Activated CD4-positive, alpha-beta T cell treated with anti-CD3 and anti-CD28 coated beads, Interleukin-2, amount 10 ng/mL, durations not matched to agents 7 days and 5 days (primary cell): ENCODE measurements at places on chromosomes 4 and X. TPM values are rescaled to one million over a fixed set of nuclear protein-coding genes. Genes with fewer than 3 reads are reported as not detected.

- H3K27ac ChIP-seq = no peak overlapping the region
- H3K36me3 ChIP-seq = no peaks in the 10 kb centered on the region
- no peak overlapping the region for H3K4me3 ChIP-seq
- no peak for DNase-seq
Observed at GRCh38 chr4:23962462-23962861, 72.6 kb upstream of the PPARGC1A start.

The MUC7 gene
- total RNA-seq = not detected

The IRAK1 gene
- total RNA-seq = 112 TPM

The TSPAN6 gene
- not detected for total RNA-seq

The FAM236B gene
- total RNA-seq = not detected

DNA sequence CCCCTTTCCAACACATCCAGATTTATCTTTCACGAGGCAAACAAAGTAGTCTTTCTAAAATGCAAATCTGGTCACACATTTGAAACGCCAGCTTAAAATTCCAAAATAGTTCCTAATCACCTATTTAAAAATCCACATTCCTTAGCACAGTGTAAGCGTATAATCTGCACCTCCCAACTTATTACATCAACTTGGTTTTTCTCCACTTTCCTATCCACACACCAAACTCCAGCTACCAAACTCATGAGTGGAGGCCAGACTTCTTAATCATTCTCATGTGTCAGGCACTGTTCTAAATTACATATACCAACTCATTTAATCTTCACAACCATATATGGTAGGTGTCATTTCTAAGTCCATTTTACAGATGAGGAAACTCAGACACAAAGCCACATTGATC is 33.8 kb downstream of the ENOX2 start:
- DNase-seq = no peak
- H3K36me3 ChIP-seq = peaks cover 2% of the 10 kb centered on the region
- H3K4me3 ChIP-seq = no peak overlapping the region
- H3K27ac ChIP-seq = no peak overlapping the region
- H3K4me1 ChIP-seq = peaks cover 2% of the 10 kb centered on the region

The SHROOM3 gene
- total RNA-seq = not detected

- H3K4me3 ChIP-seq = no peak overlapping the region
- no peak overlapping the region for H3K27ac ChIP-seq
- peaks cover 25% of the 10 kb centered on the region for H3K27me3 ChIP-seq
- DNase-seq = peak; percentile 65
- H3K4me1 ChIP-seq = peaks cover 21% of the 10 kb centered on the region
Observed at GRCh38 chrX:153875391-153876111, 10.4 kb downstream of the L1CAM start.

GRCh38 chrX:12443534-12444098 is 305.3 kb downstream of the FRMPD4 start:
- H3K36me3 ChIP-seq = no peaks in the 10 kb centered on the region
- no peak overlapping the region for H3K4me3 ChIP-seq
- DNase-seq = no peak
- no peak overlapping the region for H3K27ac ChIP-seq
- no peaks in the 10 kb centered on the region for H3K27me3 ChIP-seq

DNA sequence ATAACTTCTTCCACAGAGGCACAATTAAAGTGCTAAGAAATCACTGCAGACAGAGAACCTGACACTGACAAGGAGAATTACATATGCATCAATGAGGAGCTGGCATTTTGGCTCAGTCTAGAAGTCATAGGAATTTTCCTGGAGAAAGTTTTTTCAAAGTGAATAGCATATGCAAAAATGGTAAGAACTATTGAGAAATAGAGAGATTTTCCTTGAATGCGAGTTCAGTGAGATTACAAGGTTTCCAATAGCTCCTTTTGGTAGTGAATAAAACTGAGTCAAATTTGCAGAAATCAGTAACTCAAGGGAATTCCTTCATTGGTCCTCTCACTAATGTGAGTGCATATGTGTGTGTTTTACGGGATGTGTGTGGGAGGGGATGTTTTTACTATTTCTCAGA is 557.5 kb downstream of the PPARGC1A start:
- no peak overlapping the region for H3K4me3 ChIP-seq
- DNase-seq = no peak
- no peaks in the 10 kb centered on the region for H3K36me3 ChIP-seq
- no peak overlapping the region for H3K27ac ChIP-seq
- peaks cover 25% of the 10 kb centered on the region for H3K4me1 ChIP-seq

DNA sequence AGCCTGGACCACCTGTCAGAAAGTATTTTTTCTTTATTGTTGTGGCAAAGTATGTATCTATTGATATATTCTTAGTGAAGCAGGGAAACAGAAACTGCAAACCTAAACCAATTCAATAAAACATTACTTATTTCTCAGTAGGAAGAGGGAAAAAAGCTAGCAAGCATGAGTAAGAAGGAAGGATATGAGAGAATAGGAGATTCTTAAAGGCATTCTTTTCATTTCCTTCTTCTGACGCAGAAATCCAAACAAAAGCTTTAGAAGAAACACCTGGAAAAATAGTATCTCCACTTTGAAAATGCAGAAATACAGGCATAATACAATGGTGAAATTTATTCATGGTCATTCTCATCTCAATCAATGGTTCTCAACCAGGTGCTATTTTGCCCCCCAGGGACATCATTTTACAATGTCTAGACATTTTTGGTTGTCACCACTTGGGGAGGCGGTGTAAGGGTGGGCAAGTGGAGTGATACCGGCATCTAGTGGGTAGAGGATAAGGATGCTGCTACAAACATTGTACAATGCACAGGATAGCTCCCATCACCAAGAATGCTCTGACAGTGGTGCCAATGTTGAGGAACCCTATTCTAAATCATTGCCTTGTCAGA is 21.7 kb upstream of the ATXN3L start:
- H3K27ac ChIP-seq = no peak overlapping the region
- no peak overlapping the region for H3K4me3 ChIP-seq
- no peaks in the 10 kb centered on the region for H3K36me3 ChIP-seq
- DNase-seq = no peak
- no peaks in the 10 kb centered on the region for H3K4me1 ChIP-seq
- no peaks in the 10 kb centered on the region for H3K27me3 ChIP-seq

DNA sequence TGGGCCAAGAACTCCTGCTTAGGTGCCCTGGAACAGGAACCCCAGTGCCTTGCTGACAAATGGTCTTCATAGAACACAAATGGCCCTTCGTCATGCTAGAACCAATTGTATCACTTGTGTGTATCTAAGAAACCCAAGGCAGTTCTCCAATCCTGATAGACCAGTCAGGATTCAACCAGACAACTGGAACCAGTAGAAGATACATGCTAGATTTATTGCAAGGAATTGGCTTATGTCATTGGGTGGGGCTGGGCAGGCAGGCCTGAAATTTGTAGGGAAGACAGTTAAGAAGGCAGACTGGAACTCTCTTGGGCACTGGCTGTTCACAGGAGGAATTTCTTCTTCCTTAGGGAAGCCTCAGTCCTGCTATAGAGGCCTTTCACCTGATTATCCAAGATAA is 17.0 kb upstream of the TBL1X start:
- no peak overlapping the region for H3K4me3 ChIP-seq
- no peaks in the 10 kb centered on the region for H3K36me3 ChIP-seq
- H3K27ac ChIP-seq = no peak overlapping the region
- DNase-seq = no peak
- no peaks in the 10 kb centered on the region for H3K4me1 ChIP-seq
- H3K27me3 ChIP-seq = no peaks in the 10 kb centered on the region

The USP26 gene
- total RNA-seq = not detected

DNA sequence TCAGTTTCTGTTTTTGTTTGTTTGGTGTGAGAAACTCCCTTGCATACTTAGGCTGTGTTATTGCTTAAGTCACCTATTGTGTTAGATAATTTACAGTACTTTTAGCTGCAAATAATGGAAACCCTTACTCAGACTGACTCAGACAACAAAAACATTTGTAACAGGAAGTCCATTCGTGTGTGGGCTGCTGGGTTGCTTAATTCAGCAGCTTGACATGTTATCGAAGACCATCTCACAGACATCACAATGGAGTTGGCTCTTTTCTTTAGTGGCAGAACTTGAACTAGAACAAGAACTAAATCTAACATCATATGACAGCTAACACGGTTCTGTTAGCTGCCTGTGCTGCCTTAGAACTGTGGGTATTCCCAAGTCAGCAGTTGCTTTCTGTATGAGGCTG is 9.9 kb upstream of the GABRE start:
- no peaks in the 10 kb centered on the region for H3K4me1 ChIP-seq
- H3K4me3 ChIP-seq = no peak overlapping the region
- no peaks in the 10 kb centered on the region for H3K36me3 ChIP-seq
- H3K27ac ChIP-seq = no peak overlapping the region

The CT45A10 gene
- not detected for total RNA-seq

- H3K27ac ChIP-seq = no peak overlapping the region
- H3K4me3 ChIP-seq = no peak overlapping the region
Observed at GRCh38 chr4:148222991-148223660, 219.1 kb downstream of the NR3C2 start.

GRCh38 chr4:30962939-30963338 is 242.8 kb downstream of the PCDH7 start:
- H3K27ac ChIP-seq = no peak overlapping the region
- DNase-seq = no peak
- no peaks in the 10 kb centered on the region for H3K27me3 ChIP-seq
- H3K4me3 ChIP-seq = no peak overlapping the region
- H3K36me3 ChIP-seq = no peaks in the 10 kb centered on the region
- no peaks in the 10 kb centered on the region for H3K4me1 ChIP-seq

GRCh38 chrX:75642811-75643361 is 120.0 kb upstream of the ZDHHC15 start:
- H3K27ac ChIP-seq = no peak overlapping the region
- H3K4me1 ChIP-seq = no peaks in the 10 kb centered on the region
- no peaks in the 10 kb centered on the region for H3K36me3 ChIP-seq
- H3K27me3 ChIP-seq = no peaks in the 10 kb centered on the region
- no peak overlapping the region for H3K4me3 ChIP-seq

GRCh38 chr4:148530114-148530513 is 87.9 kb upstream of the NR3C2 start:
- DNase-seq = no peak
- no peaks in the 10 kb centered on the region for H3K4me1 ChIP-seq

GRCh38 chrX:38192007-38192810 is 28.5 kb downstream of the SRPX start:
- no peaks in the 10 kb centered on the region for H3K4me1 ChIP-seq
- DNase-seq = no peak
- H3K27ac ChIP-seq = no peak overlapping the region
- H3K4me3 ChIP-seq = no peak overlapping the region
- no peaks in the 10 kb centered on the region for H3K36me3 ChIP-seq

DNA sequence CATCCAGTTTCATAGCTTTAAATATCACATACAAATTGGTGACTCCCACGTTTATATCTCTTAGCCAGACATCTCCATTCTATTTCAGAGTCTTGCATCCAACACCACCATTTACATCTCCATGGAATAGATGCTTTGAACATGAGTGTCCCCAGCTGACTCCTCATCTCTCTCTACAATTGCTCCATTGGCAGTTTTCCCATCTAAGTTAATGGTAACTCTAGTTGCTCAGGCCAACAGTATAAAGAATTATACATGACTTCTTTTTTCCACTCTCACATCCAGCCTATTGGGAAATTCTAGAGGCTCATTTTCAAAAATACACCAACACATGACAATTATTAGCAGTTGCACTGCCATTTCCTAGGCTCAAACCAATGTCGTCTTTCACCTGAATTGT is 388.2 kb downstream of the STIM2 start:
- H3K4me3 ChIP-seq = no peak overlapping the region
- H3K36me3 ChIP-seq = no peaks in the 10 kb centered on the region
- no peaks in the 10 kb centered on the region for H3K4me1 ChIP-seq
- H3K27ac ChIP-seq = no peak overlapping the region

DNA sequence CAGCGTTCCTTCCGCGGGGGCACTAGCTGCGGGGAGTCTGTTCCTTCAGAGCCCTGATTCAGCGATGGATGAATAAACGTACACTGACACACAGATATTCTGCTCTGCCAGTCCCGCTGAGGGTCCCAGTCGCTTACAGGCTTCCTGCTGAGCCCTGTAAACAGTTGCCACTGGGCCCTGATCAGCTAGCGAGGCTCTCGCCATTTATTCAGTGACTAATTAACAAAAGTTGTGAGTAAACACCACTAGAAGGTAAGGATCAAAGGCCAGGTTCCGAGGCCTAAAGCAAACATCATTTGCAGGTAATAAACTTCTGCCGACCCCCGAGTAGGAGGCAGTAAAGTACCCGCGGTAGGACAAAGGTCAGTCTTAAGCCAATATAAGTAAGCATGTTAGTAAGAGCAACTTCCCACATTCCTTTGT is 442.6 kb upstream of the GALNT7 start:
- H3K36me3 ChIP-seq = no peaks in the 10 kb centered on the region
- no peak overlapping the region for H3K27ac ChIP-seq
- no peak overlapping the region for H3K4me3 ChIP-seq

GRCh38 chr4:24722026-24722568 is 73.3 kb upstream of the SOD3 start:
- H3K4me3 ChIP-seq = no peak overlapping the region
- no peak for DNase-seq
- no peaks in the 10 kb centered on the region for H3K36me3 ChIP-seq
- no peaks in the 10 kb centered on the region for H3K4me1 ChIP-seq
- H3K27me3 ChIP-seq = peaks cover 3% of the 10 kb centered on the region
- no peak overlapping the region for H3K27ac ChIP-seq

DNA sequence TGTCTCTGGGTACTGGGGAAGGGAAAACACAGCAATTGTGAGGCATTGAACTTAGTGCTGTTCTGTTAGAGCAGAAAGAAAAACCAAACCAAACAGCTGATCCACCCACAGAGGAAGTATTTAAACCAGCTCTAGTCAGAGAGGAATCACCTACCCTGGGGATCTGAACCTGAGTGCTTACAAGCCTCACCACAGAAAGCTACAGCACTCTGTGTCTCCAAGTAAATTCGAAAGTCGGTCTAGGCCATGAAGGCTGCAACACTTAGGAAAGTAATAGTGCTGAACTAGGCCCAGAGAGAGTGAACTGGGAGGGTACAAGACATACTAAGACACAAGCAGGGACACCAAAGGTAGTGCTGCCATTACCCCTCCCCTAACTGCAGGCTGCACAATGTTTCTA is 142.2 kb upstream of the CXorf51A start:
- no peaks in the 10 kb centered on the region for H3K4me1 ChIP-seq
- H3K27ac ChIP-seq = no peak overlapping the region
- no peak overlapping the region for H3K4me3 ChIP-seq

The TMEM271 gene
- not detected for total RNA-seq

GRCh38 chr4:7006411-7006810 is 36.8 kb upstream of the TADA2B start:
- peaks cover 5% of the 10 kb centered on the region for H3K4me1 ChIP-seq
- H3K27me3 ChIP-seq = no peaks in the 10 kb centered on the region
- H3K36me3 ChIP-seq = peaks cover 61% of the 10 kb centered on the region

The UGT2B11 gene
- not detected for total RNA-seq

The HEPH gene
- not detected for total RNA-seq

GRCh38 chrX:102934624-102935023 is 2.4 kb upstream of the RAB40AL start:
- H3K36me3 ChIP-seq = no peaks in the 10 kb centered on the region
- peak; percentile 26 for DNase-seq
- no peaks in the 10 kb centered on the region for H3K27me3 ChIP-seq
- no peak overlapping the region for H3K4me3 ChIP-seq
- H3K4me1 ChIP-seq = no peaks in the 10 kb centered on the region

- no peaks in the 10 kb centered on the region for H3K4me1 ChIP-seq
- H3K36me3 ChIP-seq = no peaks in the 10 kb centered on the region
- no peak for DNase-seq
- H3K27me3 ChIP-seq = no peaks in the 10 kb centered on the region
Observed at GRCh38 chr4:8504279-8505007, 63.9 kb downstream of the TRMT44 start.

The SULT1B1 gene
- 6.3 TPM for total RNA-seq

The NHSL2 gene
- 1.00 TPM for total RNA-seq

- no peaks in the 10 kb centered on the region for H3K27me3 ChIP-seq
- no peak for DNase-seq
- no peak overlapping the region for H3K27ac ChIP-seq
- peaks cover 55% of the 10 kb centered on the region for H3K4me1 ChIP-seq
- H3K4me3 ChIP-seq = no peak overlapping the region
Observed at GRCh38 chrX:19875050-19875431, 12.4 kb downstream of the SH3KBP1 start.
